ENCODE measurements at places on chromosomes 1 and 21. TPM values are rescaled to one million over a fixed set of nuclear protein-coding genes. Genes with fewer than 3 reads are reported as not detected.

DNA sequence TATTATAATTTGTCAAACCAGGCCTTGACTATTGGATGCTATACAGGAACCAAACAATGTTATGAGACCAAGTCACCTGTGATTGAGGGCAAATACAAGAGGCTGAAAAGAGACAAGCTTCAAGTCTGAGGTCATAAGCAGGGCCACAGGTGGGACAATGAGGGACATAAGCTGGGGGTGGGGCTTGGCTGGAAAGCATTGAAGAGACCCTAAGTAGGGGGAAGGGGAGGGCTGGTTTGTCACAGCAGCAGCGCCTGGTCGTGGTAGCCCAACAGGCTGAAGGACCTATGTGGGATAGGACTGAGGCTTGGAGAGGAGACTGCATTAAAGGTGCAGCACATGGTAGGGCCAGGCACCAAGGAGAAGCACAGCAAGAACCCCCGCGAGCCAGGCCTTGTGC lies 17.9 kb downstream of the HMGN2 start:
- no peak for DNase-seq

GRCh38 chr1:25343872-25344271 lies 5.7 kb downstream of the TMEM50A start:
- DNase-seq = peak; percentile 83

Gene ALX3
- polyA plus RNA-seq = not detected

Gene DDAH1
- 7.1 TPM for polyA plus RNA-seq

Gene OR2T11
- polyA plus RNA-seq = not detected

GRCh38 chr1:160558660-160559380 lies 20.5 kb downstream of the CD84 start:
- DNase-seq = no peak

Gene ARHGAP29
- polyA plus RNA-seq = 40.7 TPM

- no peak for DNase-seq
Observed at GRCh38 chr1:89311757-89312156, 39.1 kb upstream of the GBP5 start.

DNA sequence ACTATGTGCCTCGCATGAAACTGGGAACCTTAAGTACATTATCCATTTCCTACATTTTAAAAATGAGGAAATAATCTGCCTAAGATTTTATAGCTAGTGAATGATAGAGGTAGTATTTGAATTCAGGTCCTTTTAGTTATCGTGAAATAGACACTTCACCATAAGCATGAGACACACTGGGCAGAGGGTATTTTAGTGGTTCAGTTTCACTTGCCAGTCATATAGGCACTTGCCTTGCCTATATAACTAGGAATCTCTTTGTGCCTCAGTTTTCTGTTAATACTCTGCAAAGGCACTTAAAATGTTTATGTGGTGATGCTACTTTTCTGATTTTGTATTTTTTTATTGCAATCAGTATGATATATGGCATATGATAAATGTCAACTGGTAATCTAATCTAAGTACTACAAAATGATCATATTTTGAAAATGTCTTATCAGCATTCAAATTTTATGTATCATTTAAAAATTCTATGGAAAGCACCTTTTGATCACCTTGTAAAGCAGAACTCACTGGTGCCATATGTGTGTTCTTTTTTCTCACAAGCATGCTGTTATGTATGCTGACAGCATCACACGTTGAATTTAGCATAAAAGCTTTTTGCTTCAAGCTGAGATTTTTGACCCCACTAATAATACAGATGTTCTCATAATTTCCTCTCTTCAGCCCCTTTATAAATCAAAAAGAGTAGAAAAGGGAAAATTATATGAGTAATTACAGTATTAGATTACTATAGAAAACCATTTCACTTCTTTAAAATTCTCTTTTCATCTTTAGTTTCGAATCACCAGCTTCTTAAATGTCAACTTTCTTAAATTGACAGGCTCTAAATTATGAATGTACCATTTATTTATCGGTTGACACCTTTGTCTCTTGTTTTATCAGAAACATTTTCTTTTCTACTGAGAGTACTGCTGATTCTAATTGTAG lies 52.6 kb downstream of the RPS6KC1 start:
- DNase-seq = no peak
